ENCODE measurements at places on chromosomes 5 and 9.

DNA sequence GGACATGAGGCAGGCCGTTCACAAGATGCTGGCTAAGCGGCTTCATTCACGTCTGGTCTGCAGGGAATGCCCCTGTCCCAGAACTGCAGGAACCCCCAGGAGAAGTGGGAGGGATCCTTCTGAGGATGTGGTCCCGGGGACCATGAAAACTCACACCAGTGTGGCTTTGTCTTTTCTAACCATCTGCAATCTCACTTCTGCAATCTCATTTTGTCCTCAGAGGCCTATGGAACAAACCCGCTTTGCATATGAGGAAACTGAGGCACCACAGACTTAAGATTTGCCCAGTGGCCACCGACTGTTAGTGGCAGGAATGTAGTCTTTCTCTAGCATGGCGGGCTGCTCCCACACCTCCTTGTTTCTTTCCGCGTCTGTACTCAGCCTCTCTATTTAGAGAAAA, 6.9 kb downstream of the CXCL14 start:
- no peak for DNase-seq

DNA sequence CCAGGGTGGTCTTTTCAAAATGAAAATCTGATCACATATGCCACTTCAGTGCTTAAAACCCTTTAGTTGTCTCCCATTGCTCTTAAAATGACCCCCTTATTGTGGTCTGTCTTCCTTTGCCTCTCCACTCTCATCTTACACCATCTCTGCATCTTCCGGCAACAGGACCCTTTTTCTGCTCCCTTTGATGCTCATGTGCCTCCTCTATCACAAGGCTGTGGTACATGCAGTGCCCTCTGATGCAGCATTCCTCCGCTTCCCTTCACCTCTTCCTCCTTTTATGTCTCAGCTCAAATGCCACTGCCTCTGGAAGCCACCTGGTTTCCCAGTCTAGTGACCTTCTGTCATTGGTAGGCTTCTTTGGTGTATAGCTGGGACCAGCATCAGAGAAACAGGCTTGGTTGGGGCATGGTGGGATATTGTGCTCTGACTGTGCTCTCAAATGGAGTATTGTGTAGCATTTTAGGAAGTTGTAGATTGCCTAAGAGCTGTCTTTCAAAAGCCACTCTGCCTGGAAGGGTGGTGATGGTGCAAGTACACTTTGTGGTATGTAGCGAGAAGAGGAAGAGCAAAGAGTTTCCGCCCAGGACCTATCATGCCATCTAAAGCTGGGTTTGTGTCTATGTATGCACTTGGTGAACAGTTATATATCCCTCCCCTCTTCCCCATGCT, 28.1 kb downstream of the ARHGAP26 start:
- no peak for DNase-seq

DNA sequence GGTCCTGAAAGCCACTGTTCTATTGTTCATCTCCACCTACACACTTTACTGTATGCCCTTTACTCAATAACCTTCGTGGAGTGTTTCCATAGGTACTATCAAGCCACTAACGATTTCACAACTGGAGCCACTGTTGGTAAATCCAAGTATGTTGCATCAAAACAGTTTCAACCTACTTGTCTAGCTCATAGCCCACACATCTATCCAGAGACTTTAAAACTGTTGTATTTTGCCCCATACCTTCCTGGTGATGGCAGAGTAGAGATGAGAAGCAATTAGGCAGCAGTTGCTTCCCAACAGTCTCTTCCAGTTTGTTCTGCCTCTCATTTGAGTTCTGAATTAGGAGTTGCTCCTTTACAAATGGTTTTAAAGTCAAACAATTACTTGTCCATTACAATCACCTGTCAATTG, 607 bp downstream of the FAXDC2 start:
- DNase-seq, result no peak

GRCh38 chr9:105007143-105007542, 79.2 kb upstream of the ABCA1 start:
- no peak for DNase-seq

- DNase-seq, result peak; percentile 42
Measured at GRCh38 chr5:172932313-172933017, 26.8 kb upstream of the RPL26L1 start.

- DNase-seq, result no peak
Measured at GRCh38 chr9:35798658-35799374, 7.4 kb downstream of the NPR2 start.

- DNase-seq, result no peak
Measured at GRCh38 chr5:173591056-173591514, 25.4 kb downstream of the BOD1 start.

DNA sequence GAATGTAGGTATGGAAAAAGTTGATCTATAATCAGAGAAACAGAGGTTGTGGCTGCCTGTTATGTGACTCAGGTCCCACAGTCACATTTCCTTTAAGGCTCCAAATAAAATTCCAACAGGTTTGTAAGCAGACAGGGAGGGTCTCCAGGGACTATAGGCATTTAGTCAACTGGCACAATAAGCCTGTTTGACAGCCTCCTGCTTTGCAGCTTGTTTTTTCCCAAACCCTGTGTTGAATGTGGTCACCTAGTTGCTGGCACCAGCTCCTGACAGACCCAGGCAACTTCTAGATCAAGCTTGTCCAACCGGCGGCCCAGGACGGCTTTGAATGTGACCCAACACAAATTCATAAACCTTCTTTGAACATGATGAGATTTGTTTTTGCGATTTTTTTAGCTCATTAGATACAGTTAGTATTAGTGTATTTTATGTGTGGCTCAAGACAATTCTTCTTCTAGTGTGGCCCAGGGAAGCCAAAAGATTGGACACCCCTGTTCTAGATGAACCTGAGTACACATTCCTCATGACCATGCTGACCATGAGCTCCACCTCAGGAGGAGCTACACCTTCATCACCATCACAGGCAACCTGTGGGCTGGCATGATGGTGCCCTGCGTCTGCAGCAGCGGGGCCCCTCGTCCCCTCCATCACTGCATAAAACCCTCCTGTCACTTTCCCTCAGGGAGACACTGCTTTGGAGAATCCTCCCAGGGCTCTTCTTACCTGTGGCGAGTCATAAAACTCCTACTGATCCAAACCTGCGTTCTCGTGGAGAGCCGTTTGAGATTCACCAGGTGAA, 15.7 kb upstream of the GRHPR start:
- DNase-seq, result no peak

DNA sequence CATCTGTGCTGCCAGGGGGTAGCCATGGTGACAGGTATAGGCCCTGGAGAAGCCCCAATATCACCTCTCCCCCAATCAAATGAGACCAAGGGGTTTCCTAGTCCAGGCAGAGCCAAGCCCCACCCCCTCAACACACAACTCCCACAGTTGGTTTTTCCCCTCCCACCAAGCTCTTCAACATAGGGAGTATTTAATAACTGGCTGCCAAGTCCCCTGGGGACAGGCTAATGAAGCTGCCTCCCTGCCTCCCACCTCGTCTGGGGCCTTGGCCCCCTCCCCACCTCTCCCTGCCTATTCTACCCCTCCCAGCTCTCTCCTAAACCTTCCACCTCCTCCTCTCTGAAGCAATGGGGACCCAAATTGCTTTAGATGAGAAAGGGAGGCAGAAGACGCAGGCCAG, 23.4 kb downstream of the CPLX2 start:
- no peak for DNase-seq

DNA sequence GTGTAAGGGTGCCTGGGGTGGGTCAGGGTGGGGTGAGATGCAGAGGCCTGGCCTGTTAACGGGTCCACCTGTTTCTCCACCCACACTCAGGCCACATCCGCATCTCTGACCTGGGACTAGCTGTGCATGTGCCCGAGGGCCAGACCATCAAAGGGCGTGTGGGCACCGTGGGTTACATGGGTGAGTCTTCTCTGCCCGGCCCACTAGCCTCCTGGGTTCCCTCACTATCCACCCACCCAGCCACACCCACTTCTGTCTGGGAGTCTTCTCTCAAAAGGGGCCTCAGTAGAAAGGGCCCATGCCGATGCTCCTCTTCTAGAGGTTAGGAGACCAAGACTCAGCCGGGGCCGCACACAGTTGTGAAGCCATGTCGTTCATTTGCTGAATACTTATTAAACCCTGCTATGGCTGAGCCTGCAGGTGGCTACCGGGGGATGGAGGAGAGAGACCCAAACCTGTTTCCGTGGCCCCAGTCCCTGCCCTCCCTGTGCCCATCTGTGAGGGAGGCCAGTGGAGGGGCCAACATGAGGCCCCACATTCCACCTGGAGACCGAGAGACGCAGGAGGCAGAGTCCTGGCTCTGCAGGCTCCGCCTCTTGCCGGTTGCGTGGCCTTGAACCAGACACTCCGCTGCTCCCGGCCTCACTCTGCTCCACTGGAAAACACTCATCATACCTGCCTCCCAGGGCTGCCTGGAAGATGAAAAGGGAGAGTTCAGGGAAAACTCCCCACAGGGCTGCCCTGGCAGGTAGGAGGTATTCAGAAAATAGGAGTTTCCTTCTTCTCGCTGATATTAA, 8.7 kb downstream of the GRK6 start:
- no peak for DNase-seq

GRCh38 chr5:110371011-110371724, 355.3 kb downstream of the TMEM232 start:
- DNase-seq, result no peak

GRCh38 chr5:151670953-151671636, 15.6 kb downstream of the SPARC start:
- no peak for DNase-seq

DNA sequence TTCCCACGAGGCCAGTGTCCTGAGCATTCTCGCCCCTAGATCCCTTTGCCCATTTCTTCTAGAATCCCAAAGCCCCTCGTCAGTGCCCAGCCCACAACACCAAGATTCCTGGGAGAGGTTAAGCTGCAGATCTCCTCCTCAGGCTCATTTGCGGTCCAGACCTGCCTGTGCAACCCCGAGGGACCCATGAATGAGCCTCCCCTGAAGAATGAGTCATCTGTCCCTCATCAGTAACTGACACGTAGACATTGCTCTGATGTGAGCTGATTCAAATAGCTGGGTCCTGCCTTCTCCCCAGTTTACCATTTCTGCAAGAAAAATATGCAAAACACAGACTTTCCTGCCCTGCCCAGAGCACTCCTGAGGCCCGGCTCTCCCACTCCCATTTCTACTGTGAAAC, 92.8 kb downstream of the ADCY2 start:
- DNase-seq, result no peak

- DNase-seq, result no peak
Measured at GRCh38 chr5:126674145-126674544, 73.4 kb downstream of the PHAX start.

- no peak for DNase-seq
Measured at GRCh38 chr9:136086951-136087740, 7.9 kb downstream of the NACC2 start.

GRCh38 chr5:81639556-81639955, 111.3 kb downstream of the SSBP2 start:
- no peak for DNase-seq

- DNase-seq, result no peak
Measured at GRCh38 chr5:92424785-92425426, 1041.8 kb upstream of the ARRDC3 start.

DNA sequence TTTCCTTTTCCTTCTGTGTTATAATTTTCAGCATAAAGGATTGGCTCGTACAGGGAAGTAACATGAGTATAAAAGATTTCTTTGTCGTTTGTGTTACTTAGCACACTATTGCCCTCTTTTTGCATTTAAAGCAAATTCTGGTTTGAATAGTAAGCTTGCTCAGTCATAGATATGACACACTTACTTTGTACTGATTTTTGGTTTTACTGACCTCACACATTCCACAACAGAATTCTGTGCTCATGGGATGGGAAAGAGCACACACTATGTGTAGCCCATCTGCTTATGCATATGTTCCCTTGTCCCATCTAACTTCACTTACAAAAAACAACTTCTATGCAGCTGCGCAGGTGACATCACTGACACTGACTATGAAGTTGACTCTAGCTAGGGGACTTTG, 111.9 kb upstream of the MTAP start:
- no peak for DNase-seq

- no peak for DNase-seq
Measured at GRCh38 chr9:136282272-136282861, 21.5 kb downstream of the CCDC187 start.

GRCh38 chr9:35756275-35757225, 2.5 kb upstream of the MSMP start:
- peak; percentile 70 for DNase-seq

DNA sequence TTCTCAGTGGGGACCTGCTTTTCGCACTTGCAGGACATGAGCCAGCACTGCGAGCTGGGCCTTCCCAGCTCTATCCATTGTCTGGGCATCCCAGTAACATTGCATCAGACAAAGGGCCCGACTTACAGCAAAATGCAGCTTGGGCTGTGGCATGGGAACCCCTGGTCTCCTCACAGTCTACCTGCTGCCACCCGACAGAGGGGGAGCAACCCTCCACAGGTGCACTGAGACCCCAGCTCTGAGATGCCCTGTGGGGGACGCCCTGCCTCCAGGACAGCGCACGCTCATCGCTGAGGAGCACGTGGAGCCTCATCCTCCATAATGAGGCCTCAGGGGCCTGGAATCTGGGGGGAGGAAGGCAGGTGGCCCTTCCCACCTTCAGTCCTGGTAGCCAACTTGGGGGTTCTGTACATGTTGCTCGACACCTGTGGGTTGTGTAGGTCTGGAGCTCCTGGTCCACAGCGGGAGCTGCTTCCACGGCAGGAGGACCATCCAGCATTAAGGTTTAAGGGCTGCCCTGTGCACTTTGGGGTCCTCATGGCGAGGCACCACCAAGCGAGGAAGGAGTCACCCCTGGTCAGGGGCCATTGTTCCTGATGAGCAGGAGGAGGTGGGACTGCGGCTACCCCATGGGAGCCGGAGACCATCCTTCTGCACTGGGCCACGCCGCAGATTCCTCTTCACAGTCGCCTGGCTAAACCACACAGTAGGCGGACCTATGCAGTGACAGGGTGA, 376.5 kb upstream of the IRX1 start:
- DNase-seq, result no peak

DNA sequence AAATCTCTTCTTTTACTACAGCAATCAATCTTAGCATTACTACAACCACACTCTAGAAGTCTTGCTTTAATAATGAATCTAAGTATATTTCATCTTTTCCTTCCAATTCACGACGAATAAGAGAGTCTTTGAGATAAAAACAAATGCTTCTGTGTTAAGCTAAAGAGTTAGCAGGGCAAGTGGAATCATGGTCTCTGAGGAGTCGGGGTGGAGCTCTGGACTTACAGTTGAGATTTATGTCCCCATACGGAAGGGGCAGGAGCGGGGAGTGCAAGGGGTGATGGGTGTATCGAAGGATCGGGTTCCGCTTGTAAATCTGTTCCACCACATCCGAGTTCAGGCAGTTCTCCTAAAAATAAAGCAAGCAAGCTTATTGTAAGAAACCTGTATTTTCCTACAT, 59.0 kb upstream of the RETREG1 start:
- no peak for DNase-seq

DNA sequence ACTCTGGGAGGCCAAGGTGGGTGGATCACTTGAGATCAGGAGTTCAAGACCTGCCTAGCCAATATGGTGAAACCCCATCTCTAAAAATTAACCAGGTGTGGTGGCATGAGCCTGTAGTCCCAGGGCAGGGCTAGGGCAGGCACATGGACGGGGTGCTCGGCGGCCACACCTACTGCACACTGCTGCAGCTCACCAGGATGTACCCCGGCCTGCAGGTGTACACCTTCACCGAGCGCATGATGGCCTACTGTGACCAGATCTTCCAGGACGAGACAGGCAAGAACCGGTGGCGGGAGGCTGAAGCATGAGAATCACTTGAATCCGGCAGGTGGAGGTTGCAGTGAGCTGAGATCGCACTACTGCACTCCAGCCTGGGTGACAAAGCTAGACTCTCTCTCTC, 3.2 kb downstream of the ST6GALNAC4 start:
- no peak for DNase-seq

Data from NCI-H1105 (cell line).